ENCODE measurements at places on chromosomes 5 and 9. TPM values are rescaled to one million over a fixed set of nuclear protein-coding genes. Genes with fewer than 3 reads are reported as not detected.

GRCh38 chr9:137816531-137817235 is 60.9 kb upstream of the CACNA1B start:
- H3K4me1 ChIP-seq, result no peaks in the 10 kb centered on the region
- H3K36me3 ChIP-seq, result peaks cover 17% of the 10 kb centered on the region
- no peak overlapping the region for H3K4me3 ChIP-seq

DNA sequence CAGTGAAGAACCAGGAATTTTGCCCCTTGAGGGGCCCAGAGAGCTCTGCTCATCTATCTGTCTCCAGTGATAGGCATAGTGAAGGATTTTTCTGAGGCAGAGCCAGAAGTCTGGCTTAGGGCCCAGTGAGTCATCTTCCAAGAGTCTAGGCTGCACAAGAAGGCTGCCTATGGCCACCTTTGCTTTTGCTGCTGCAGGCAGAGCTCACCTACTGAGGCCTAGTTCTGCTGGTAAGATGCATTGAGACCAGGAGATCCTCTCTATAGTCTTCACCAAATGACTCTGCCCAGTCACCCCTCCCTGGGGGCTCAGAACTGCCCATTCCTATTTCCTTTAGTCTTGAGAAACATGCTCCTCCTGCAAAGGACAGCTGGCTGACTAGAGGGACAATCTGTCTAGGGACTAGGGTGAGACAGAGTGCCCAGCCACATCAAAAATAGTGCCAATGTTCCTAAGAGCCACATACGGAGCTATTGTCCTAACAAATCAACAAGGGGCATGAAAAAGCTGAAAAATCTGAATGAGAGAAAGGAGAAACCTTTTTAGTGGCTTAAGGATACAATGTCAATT is 40.3 kb upstream of the CDKN2AIPNL start:
- no peak overlapping the region for H3K4me3 ChIP-seq
- H3K4me1 ChIP-seq, result peaks cover 10% of the 10 kb centered on the region
- peak; percentile 80 for DNase-seq
- no peaks in the 10 kb centered on the region for H3K36me3 ChIP-seq
- H3K27me3 ChIP-seq, result no peaks in the 10 kb centered on the region
- no peak overlapping the region for H3K27ac ChIP-seq

DNA sequence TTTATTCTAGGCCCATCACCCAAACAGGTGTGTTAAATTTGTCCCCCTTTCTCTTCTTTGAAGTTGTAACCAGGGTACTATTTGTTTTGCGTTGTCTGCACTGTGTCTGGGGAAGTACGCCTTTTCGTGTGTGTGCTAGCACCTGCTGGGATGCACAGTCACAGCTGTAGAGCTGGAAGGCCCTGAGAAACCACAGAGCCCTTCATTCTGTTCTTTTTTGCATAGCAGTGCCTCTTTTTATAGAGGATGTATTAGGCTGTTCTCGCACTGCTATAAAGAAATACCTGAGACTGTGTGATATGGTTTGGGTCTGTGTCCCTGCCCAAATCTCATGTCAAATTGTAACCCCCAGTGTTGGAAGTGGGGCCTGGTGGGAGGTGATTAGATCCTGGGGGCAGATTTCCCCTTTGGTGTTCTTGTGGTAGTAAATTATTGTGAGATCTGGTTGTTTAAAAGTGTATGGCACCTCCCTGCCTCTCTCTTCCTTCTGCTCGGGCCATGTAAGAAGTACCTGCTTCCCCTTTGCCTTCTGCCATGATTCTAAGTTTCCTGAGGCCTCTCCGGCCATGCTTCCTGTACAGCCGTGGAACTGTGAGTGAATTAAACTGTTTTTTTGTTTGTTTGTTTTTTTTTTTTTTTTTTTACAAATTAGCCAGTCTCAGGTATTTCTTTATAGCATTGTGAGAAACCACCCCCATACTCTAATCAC is 14.0 kb downstream of the SEC61B start:
- H3K36me3 ChIP-seq, result peaks cover 12% of the 10 kb centered on the region
- H3K27me3 ChIP-seq, result no peaks in the 10 kb centered on the region
- H3K4me3 ChIP-seq, result no peak overlapping the region
- H3K27ac ChIP-seq, result no peak overlapping the region
- no peaks in the 10 kb centered on the region for H3K4me1 ChIP-seq

DNA sequence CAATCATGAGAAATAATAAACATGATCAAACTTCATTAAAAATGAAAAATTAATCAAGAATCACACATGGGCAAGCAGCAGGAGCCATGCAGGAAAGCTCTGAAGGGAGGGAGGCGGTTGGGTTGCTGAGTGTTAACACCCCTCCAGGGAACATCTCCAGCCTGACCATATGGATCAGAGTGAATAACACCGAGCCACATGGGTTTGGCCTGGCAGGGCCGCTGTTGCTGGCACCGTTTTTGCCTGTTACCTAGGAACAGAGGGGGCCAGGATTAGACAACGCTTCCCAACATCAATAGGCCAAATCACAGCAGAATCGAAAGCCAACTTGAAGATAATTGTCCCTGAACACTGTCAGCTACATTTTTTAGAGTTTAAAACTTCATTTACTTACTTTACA is 160.2 kb downstream of the DENND1A start:
- H3K4me3 ChIP-seq, result no peak overlapping the region
- H3K27ac ChIP-seq, result no peak overlapping the region

DNA sequence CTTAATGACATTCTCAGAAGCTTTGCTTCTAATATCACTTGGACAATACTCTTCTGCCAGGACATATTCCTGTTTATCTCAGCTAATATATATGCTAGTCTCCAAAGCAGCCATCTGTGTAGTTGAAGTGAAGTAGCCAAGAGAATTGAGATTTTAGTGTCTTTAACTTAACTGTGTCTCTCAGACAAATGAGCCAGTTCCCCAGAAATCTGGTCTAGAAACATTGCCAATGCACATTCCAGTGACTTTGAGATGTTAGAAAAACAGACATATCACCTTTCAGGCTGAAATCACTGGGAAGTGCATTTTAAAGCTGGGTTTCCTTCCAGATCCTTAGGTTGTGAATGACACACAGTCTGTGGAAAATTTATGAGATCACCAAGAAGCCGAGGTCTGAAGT is 114.6 kb downstream of the MTX3 start:
- no peak for DNase-seq
- H3K4me1 ChIP-seq, result no peaks in the 10 kb centered on the region
- no peak overlapping the region for H3K27ac ChIP-seq
- peaks cover 28% of the 10 kb centered on the region for H3K27me3 ChIP-seq

Gene IL13
- not detected for total RNA-seq

Gene SLC44A1
- 15.3 TPM for total RNA-seq
